T47D (cell line): ENCODE measurements at places on chromosomes 3 and 15.

- DNase-seq = no peak
These were observed 23.6 kb downstream of the MBNL1 start for GRCh38 chr3:152292366-152292765.

GRCh38 chr3:129665024-129665768 is 58.7 kb upstream of the PLXND1 start:
- DNase-seq = no peak

DNA sequence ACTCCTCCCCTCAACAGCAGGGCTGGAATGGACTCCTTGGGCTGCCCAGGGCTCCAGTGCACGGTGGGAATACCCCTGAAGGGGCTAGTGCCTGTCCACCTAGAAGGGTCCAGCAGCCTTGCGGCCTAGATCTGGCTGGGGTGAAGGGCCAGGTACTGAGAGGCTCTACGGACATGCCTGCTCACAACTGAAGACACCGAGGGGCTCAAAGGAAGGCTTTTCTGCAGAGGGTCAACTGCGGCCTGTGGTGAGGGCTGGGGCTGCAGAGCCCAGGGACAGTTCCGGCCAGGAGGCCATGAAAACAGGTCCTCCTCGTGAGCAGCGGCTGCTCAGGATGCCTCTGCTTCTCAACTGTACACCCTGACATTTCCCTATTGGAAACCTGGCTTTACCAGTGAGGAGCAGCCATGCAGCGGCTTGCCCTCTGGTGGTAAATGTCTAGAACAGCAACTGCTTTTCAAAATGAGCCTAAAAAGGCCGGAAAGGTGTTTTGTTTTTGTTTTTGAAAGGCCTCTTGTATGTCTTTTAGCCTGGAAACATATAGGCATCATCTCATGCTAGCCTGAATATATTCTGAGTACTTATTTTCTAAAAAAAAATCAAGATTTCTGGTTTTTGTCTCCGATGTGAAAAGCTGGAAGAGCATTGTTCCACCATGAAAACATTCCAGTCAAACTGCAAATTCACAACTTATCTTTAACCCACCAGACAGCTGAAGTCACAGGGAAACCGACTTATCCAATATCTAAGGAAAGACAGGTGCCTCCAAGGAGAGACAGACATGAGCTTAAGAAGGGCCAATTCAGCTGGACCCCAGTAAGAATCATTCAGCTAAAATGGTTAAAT is 163.4 kb downstream of the KLF13 start:
- peak; percentile 72 for DNase-seq

DNA sequence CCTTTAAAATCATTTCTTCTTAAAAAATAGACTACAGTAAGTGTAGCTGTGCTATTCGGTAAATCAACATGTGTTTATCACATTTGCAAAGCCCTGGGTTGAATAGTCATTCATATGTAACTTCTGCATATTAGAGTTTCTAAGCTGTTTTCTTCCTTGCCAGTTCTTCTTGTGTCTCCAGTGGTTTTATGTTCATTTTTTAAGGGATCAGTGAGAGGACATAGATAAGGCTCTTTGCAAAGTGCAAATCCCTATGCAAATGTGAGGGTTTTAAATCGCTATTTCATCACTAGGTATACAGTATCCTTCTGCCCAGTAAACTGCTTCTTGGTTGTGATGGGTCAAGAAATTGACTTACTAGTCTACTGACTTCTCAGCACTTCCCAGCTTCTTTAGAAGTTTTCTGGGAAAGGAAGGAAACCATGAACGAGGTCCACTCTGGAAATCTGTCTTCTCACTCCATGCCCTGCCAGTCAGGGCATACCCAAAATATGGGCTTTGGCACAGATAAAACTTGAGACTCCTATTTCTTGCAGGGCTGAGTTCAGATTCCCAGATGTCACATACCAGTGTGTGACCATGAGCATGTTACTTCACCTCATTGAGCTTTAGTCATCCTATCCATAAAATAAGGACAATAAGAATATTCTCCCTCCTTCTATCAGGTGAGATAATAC is 38.8 kb upstream of the ADAMTS9 start:
- no peak for DNase-seq

DNA sequence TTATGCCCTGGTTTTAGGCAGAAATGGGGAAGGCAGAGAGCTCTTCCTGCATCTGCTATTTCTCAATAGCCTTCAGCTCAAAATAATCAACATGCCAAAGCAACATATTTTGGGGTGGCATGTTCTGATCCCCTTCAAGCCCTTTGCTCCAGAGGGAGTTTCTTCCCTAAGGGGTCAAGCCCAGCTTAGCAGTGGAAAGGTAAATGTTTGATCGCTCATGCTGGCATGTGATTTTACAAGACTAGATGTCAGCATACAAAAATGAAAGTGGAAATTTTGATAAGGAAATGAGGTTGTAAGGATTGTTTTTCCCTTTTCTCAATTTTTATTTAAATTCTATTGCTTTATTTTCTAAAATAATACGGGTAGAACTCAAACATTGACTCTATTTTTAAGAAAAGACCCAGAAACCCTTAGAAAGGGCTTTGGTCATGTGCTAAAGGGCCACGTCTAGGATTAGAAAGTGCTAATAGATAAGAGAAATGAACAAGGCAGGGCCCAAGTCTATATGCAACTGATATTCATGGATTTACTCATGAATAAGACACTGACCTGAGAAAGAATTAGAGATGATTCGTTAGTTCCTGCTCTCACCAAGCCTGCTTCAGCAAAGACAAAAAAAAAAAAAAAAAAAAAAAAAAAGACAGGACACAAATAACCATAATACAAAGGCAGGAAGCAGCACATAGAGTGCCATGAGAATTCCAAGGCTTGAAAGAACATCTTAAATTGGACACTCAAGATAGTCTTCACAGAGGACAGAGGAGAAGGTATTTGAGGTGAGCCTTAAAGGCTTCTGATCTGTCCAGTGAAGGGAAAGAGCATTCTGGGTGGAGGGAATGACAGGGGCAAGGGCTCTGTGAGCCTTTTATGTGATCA is 55.0 kb upstream of the NR2E3 start:
- DNase-seq = no peak

DNA sequence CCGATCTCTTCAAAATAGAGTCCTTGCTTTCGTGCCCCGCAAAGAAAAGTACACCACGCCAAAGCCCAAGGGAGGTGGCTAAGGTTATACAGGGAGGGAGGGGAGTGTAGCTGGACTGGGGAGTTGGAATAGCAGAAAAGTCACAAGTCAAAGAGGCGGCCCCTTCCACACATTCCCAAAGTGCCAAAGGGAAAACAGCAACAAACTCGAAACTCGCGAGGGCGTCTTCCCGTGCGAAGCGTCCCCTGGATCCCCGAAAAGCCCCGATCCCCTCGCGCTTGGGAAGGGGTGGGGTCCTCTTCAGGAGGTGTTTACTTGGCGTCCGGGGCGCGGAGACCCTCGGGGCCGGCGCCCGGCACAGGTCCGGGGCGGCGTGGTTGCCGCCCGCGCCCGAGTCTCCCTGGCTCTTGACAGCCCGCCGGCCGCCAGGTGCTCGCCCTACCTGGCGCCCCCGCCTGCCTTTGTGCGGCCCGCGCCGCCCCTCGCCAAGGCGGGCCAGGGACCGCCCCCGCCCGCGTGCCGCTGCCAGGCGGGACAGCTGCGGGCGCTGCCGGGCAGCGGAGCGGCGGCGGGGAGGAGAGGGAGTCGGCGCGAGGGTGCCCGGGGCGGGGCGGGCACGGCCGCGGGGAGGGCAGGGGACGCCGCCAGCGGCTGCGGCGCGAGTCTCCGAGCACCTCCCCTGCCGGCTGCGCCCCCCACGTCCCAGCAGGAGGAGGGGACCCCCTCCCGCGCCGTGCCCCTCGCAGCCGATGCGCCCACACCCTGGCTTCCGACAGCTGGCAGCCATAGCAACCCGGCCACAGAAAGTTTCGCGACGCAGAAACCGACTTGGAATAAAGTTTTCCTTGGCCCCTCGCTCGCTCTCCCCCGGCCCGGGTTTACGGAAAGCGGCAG is 966 bp downstream of the MYO1E start:
- DNase-seq = peak; percentile 72

GRCh38 chr3:72444656-72445223 is 403.5 kb downstream of the SHQ1 start:
- DNase-seq = no peak

GRCh38 chr15:29680465-29681165 is 141.7 kb downstream of the TJP1 start:
- no peak for DNase-seq

GRCh38 chr15:88613074-88613944 is 7.8 kb upstream of the AEN start:
- DNase-seq = no peak

GRCh38 chr15:45637552-45638033 is 2.8 kb downstream of the SQOR start:
- DNase-seq = no peak

GRCh38 chr3:39271363-39271914 is 8.4 kb downstream of the CX3CR1 start:
- no peak for DNase-seq

DNA sequence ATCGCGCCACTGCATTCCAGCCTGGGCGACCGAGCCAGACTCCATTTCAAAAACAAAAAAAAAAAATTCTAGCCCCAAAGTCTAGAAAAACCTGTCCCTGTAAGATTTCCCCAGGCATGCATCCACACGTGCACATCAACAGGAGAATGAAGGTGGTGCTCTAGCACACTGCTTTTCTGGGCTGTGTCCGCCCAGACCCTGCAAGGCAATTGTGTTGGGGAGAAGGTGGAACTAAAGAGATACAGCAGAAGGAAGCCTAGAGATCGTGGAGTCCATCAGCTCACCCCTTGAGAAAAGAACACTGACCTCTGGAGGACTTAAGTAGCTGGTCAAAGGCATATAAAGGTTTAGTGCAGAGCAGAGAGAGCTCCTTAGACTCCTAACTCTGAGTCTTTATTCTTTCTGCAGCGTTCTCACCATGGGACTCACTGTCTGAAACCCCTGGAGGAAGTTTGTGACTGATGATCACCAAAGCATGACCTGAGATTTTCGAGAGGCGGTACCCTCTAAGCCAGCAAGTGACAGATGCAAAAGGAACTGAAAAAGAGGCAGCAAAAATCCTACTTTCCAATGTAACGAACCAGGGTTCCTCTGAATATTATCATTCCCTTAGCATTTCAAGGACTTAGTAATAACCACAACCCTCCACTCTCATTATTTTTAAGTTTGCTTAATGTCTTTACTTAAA is 179.8 kb downstream of the MEX3B start:
- no peak for DNase-seq

DNA sequence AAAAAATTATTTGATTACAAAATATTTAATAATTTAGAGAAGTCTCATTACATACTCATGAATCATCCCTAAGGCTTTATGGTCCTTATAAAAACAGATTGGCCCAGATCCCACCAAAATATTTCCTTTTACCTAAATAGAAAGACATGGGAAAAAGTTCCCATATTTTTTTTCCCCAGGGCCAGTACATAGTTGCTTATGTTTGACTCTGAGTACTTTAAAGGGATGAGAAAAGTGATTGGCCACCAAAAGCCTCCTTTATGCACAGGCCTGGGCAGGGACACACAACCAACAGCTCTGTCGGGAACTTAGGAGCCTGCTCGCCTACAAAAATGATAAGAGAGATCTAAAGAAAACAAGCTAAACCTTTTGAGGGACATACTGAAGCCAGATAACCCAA is 22.3 kb downstream of the KCNAB1 start:
- no peak for DNase-seq
